ENCODE measurements at places on chromosomes 2 and 18.

GRCh38 chr2:6864923-6865345 lies 773 bp downstream of the CMPK2 start:
- no peak for DNase-seq

- no peak for DNase-seq
Observed at GRCh38 chr2:105460048-105460732, 61.3 kb upstream of the FHL2 start.

GRCh38 chr2:184598316-184599053 lies at the start of gene ZNF804A:
ZNF804A (plus strand) TSS chr2:184598529; CDS start chr2:184598960, 431 bp downstream.
- no peak for DNase-seq

DNA sequence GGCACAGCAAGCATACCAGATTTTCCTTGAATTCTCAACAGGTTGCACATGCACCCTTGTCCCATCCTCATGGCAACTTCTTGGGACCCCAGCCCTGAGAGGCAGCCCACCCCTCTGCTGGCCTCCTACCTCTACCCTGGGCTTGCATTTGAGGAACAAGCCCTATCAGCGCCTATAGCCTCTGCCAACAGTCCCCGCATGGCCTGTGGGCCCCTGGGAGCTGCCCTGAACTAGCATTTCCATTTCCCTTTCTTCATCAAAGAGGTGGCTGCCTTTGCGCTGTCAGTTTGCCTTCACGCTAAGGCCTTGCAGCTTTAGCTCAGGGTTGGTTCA lies 5.4 kb upstream of the ZAP70 start:
- no peak for DNase-seq

DNA sequence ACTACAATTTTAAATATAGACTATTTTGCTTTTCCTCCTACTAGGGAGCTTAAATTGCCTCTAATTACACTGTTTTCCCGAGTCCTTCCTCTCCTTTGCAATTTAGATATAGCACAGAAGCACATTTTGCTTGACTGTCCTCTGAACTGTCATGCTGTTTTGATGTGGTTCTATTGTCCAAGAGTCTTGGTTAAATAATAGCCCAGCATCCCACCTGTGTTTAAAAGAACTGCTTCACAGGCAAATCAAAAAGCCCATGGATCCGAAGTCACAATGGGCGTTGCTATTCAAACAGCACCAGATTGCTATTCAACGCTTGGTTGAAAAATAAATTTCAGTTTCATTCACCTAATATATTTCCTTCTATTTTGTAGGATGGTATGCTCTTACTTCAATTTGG lies 22.3 kb upstream of the ACTR3 start:
- DNase-seq: peak; percentile 61

DNA sequence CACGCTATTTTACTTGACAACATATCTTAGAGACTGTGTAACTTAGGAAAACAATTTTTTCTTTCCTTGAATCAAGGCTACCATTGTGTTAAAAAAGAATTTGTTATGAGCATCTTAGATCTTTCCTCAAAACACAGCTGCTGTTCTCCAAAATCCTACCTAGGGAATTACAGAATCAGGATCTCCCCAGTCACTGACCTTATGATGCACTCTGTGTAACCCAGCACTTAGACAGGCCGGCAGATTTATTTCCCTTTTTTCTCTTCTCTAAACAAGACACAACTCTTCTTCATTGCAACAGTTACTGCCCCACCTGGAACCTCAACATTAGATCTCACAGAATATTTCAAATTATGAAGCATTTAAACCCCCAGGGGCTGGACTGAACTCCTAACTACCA lies 13.5 kb upstream of the C2orf15 start:
- no peak for DNase-seq

DNA sequence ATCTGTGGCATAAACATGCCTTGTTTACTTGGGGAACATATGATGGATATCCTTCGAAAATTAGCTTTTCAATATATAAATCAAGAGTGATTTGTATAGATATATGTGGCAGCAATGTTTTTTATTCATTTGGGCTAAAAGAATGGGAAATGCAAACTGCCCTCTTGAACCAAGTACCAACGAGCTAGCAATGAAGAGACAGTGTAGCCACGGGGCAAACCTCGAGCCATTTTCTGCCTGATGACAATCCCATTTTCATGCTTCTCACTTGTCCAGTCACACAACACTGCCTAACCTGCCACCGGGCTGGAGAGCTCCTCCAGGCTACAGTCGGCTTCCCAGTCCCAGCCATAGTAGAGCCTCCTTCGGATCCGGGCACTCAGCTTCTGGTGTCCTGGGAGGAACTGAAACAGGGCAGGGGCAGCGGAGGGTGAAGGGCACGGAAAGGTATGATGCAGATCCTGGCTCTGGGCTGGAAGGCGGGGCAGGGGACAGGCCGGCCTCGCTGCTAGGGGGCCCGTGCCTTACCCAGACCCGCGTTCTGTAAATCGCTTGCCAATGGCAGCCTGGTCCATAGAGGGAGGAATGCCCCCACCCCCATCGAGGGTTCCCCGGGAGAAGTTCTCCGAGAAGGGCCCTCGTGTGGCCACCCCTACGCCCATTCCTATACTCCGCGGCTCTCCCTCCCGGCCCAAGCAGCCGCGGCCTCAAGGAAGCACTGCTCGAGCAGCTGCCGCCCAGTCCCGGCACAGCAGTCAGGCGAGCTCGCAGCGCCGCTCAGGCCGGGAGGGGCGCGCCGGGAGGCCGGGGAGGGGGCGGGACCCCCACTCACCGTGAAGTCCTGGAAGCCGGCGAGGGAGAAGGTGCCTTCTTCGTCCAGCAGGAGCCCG lies 552 bp downstream of the CNPPD1 start:
- DNase-seq: peak; percentile 47

GRCh38 chr2:151297882-151298281 lies 8.4 kb upstream of the NMI start:
- no peak for DNase-seq

DNA sequence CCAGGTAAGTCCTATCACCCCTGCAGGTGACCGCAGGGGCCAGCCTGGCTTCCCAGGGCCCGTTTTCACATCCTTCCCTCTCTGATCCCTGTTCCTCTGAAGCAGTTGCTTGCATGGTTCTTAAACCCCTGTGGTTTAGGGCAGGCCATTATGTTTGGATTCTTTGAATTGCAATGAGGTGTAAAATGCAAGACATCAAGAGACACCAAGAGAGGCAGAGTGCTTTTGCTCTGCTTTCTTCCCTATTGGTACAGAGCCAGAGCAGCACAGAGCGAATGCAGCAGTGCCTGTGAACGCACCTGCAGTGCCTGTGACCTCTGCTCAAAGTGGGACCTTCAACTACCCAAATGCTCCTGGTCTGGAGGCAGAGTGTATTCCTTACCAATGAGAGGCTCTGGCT lies 7.6 kb downstream of the RFX8 start:
- DNase-seq: peak; percentile 14

DNA sequence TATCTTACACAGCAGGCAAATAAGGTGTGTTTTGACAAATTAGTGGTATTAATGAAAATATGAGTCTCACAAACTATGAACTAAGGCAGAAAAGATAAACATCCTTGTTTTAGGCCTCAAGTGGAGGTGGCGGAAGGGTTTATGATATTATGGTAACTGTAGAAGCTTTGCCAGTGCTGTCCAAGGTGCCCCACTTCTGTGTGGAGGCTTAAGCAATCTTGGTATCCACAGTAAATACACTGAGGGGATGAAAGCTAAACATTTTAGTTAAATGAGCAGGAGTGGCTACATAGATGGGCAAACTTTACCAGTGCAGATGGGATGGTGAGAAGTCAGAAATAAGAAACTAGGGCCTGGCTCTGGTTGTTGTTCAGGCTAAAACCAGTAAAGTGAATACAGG lies 84.7 kb downstream of the BARD1 start:
- DNase-seq: no peak

DNA sequence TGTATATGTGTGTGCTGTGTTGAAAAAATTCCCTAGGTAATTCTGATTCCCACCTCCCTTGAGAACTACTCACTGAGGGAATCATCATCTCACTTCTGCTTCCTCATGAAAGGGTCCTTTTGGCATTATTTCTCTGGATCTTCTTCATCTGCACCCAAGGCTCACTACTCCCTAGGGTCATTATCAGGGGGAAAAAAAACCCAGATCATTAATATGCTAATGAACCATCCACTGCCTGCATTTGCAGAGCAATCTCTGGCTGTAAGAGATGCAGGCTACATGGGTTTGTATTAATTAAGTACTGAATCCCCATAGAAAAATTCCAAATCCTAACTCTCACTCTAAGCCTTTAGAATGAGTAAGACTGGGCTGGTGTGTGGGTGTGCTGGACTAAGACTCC lies 68.0 kb upstream of the IGFBP5 start:
- DNase-seq: no peak

DNA sequence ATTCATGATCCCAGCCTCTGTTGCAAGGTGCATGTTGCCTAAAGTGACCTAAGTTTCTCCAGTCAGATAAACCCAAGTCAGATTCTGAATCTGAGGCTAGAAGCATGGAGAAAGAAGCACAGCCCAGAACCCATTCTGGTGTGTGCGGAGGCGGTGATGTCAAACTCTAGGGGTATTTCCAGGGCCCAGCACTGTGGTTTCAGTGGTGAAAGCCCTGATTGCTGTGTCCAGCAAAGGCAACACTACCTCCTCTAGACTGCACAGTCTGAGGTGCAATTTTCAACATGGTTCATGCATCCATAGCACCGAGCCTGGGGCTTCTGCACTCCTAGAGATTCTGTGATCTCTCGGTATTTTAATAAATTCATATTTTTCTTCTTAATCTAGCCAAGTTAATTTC lies 264.8 kb upstream of the KLHL29 start:
- DNase-seq: no peak

DNA sequence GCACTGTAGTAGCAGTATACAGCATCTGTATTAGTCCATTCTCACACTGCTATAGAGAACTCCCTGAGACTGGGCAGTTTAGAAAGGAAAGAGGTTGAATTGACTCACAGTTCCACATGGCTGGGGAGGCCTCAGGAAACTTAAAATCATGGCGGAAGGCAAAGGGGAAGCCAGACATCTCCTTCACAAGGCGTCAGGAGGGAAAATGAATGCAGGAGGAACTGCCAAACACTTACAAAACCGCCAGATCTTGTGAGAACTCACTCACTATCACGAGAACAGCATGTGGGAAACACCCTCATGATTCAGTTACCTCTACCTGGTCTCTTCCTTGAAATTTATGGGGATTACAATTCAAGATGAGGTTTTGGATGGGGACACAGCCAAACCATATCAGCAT lies 25.4 kb downstream of the MAP4K4 start:
- DNase-seq: no peak

GRCh38 chr18:80197528-80197927 lies 49.8 kb downstream of the PARD6G start:
- no peak for DNase-seq

DNA sequence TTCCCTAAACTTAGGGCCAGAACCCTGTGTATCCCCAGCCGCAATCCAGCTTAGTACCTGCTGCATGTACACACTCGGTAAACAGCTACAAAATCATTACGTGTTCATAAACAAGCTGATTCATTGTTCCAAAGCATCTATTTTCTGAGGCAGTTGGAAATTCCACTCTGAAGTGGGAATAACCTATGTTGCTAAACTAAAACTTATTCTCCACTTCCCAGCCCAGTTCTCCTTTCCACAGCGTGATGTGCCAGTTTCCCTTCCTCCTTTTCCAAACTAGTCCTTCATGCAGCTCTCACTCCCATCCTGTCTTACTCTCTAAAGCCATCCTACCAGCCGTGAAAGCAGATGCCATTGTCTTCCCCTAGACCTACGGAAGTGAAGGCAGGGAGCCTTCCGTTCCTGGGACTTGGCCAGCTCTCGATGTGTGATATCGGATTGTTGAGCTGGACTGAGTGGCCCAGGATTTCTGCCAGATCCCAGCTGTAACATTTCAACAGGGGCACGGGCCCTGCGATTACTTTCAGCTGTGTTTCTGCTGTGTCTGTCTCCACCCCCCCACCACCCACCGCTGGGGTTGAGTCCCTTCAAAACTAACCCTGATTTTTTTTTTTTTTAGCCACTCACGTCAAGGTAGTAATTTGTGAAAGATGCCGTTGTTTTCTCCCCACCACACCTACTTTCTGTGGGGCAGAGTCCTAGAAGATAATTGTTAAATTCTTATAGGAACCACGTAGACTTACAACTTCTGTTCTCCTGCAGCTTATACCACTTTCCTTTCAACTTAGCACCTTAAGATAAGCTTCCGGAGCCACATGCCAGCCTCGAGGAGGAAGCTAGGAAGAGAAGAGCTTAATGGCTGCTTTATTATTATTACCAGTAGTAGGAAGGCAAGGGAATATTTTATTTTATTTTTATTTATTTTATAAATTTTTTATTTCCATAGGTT lies 100.9 kb downstream of the CRIM1 start:
- DNase-seq: no peak

GRCh38 chr18:21820033-21820810 lies 79.6 kb downstream of the MIB1 start:
- DNase-seq: peak; percentile 41

DNA sequence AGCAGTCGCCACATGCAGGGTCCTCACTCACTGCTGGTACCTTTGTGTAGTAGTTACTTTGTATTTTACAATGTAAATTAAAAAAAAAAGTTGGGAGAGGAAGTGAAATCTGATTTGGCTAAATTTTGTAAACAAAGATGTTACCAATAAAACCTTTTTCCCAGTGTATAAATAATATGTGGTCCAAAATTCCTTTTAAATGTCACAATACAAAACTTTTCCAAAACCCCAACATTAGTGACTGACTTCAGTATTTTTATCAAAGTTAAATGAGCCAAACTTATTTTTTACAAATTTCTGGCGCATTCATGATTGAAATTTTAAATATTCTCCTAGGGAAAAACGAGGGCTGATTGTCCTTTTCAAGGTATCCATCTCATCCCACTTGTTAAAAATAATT lies 239.9 kb downstream of the AGAP1 start:
- DNase-seq: no peak

GRCh38 chr2:235070063-235070706 lies 118.4 kb downstream of the SH3BP4 start:
- DNase-seq: no peak

DNA sequence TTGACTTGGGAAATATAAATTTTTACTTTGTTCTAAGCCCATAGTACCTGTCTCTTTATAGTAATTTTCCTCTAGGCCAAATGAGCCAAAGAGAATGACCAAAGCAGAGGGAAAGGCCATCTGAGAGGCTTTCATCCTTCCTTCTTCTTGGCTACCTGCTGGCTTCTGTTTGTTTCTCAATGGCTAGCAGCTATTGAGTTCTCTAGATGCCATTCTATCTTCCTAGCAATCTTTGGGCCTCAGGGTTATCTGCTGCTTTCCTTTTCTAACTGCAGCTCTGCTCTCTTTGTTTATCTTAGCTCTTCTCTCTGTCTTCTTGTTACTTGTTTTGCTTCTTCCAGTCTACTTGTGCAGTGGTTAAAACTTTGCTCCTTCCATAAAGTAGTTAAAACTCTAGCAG lies 601.1 kb upstream of the NRXN1 start:
- no peak for DNase-seq

GRCh38 chr2:239951825-239952224 lies 73.3 kb downstream of the NDUFA10 start:
- DNase-seq: no peak

- no peak for DNase-seq
Observed at GRCh38 chr2:158144914-158145625, 43.4 kb downstream of the UPP2 start.

GRCh38 chr2:10970666-10971065 lies 58.9 kb downstream of the KCNF1 start:
- no peak for DNase-seq

- DNase-seq: peak; percentile 58
Observed at GRCh38 chr2:157751462-157752058, 122.9 kb upstream of the ACVR1C start.

All from SW480 (cell line).